HT-29 (cell line): ENCODE measurements at places on chromosomes 7 and 10.

GRCh38 chr7:69708857-69709256 is 110.6 kb downstream of the AUTS2 start:
- no peak for DNase-seq

DNA sequence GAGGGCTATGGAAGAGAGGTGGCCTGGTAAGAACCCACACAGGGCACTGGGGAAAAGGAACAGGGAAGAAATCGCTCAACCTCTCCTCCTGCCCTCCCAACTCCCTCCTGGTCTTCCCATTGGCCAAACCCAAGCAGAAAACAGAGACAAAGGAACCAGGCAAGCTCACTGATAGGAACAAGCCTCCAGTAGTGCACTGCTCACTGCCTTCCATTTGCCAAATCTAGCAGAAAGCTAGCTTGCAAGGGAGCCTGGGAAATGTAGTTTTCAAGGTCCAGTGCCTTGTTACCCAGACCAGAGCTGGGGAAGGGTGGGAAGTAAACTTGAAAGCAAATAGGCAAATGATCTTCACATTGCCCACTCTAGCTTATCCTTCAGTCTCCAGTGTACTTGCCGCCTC is 556.1 kb upstream of the AUTS2 start:
- no peak for DNase-seq

DNA sequence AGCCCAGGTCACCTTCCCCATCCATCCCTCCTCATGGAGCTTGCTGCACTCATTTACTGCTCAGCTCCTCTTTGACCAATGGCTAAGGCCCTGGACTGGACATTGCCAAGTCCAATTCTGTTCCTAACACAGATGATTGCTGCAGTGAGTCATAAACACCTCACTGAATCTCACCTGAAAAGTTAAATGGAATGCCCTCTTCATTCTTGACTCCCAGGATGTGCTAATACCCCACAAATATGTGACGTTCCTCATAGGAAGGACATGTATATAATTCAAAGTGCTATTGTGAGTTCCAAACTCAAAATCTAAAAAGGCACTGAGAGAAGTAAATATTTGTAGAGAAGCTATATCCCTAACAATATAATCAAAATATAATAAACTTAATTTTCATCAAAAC is 73.5 kb upstream of the DLX6 start:
- DNase-seq, result no peak

DNA sequence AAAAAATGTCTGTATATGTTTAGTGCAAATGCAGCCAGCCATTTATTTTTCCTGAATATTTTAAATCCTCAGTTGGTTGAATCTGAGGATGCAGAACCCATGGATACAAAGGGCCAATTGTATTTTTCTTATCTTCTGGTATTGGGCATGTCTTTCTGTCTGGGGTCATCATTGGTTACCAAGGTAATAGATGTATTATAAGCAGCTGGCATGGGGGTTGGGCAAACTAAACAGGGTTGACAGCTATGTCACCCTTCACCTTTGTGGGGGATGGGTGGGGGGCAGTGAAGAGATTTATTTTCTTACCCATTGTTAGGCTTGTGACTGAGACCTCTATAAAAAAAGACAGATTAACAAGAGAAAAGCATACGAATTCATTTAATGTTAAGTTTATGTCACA is 38.8 kb downstream of the CDHR3 start:
- DNase-seq, result no peak

- DNase-seq, result no peak
Observed at GRCh38 chr7:54743580-54743979, 15.4 kb downstream of the SEC61G start.

- DNase-seq, result no peak
Observed at GRCh38 chr7:83879063-83879462, 230.1 kb upstream of the SEMA3E start.

DNA sequence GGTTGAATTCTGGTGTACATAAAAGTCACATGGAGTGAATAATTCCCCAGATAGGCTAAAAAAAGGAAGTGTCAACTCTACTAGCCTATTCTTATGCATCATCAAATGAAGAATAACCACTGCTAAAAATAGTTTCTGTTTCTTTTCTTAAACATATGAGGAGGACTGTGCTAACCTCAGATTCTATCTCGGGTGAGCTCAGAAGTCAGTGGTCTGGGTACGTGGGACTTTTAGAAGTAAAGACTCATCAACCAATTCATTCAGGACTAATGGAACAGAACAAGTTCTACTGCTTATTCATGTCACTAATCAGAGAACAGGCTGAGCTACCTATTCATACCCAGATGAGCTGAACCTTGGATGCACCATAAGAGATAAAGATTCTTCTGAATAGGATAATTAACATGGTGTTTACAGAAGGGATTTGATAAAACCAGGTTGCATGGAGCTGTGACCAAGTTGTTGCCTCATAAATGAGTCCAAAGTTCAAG is 9.5 kb upstream of the ASAH2 start:
- peak; percentile 8 for DNase-seq

GRCh38 chr10:6045314-6045848 is 16.8 kb downstream of the IL2RA start:
- no peak for DNase-seq

- no peak for DNase-seq
Observed at GRCh38 chr7:44154703-44155102, 13.6 kb upstream of the MYL7 start.

GRCh38 chr10:17616403-17617030 is 657 bp downstream of the HACD1 start:
- DNase-seq, result peak; percentile 73
